Karpas-422 (cell line): ENCODE measurements at places on chromosomes 5 and 9.

DNA sequence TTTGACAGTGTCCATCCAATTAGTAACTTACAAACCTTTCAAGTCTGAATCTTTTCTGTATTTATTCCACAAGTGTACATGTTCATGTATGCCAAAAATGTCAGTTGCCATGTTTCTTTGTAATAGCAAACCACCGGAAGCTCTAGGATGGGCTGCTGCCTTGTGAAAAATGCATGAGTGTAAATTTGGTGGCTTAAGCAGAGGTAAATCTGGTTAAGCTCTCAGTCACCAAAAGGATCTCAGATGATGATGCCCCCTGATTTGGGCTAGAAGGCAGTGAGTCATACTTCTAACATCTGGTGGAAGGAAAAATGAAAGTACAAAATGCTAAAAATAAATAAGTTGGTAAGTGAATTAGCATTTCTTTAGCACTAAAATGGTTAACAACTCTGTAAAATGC, 567.5 kb downstream of the ELAVL2 start:
- DNase-seq = no peak

DNA sequence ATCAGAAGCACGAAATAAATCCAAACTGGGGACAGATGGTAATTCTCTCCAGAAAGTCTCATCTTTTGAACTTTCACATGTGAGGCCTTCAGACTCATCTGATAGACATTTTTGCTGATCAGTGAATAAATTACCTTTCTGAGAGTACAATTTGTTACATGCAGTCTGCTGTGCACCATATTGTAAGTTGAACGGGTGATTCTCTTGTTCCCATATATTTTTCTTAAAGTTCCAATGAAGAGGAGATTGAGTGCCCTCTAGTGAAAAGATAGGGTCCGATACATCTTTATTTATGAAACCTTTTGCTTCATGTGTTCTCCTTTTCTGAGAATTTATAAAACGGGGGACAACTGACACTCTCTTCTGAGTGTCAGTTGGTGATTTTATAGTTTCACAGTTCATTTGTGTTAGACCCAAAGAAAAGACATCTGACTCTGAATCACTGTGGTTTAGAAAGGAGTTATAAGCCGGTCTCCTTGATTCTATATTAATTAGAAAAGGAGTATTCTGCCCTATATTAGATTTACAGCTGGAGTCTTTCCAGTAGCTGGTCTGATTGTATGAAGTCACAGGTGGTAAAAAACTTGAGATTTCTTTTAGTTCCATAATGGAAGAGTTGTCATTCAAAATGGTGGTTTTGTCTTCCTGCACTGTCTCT, 30.4 kb downstream of the GNG10 start:
- DNase-seq = peak; percentile 72

GRCh38 chr5:152218694-152219093, 186.4 kb downstream of the NMUR2 start:
- no peak for DNase-seq

DNA sequence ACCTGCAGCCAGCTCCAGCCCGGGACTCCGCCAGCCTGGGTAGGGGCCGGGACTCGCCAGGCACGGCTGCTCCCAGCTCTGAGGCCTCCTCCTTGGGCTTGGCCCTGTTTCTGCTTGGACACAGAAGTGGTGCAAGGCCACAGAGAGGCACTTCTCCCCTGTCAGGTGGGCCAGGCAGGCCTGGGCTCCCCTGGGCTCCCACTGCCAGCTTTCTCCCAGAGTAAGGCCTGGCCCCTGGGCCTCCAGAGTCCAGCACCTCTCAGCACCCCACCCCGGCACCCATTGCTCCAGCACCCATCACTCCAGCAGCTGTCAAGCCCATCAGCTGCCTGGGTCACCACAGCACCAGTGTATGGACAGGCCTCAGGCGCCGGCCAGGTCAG, 71.1 kb upstream of the LRRTM2 start:
- no peak for DNase-seq

DNA sequence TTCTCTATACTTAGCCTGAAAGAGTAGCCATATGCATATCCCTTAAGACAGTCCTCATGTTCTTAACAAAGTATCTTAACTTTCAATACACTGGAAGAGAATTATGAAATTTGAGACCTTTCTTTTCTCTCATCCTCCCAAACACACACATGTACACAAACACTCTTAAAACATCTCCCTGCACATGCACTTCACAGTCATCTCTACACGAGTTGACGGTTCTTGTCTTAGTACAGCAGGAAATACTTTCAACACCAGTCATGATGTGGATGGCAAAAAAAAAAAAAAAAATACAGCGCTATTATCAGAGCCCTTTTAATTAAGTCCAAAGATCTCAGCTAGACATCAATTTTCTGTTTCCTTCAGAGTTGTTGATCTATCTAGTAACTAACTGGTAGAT, 43.6 kb upstream of the PCSK1 start:
- no peak for DNase-seq

- no peak for DNase-seq
Observed at GRCh38 chr9:87657190-87657589, 68.7 kb upstream of the CTSL start.

DNA sequence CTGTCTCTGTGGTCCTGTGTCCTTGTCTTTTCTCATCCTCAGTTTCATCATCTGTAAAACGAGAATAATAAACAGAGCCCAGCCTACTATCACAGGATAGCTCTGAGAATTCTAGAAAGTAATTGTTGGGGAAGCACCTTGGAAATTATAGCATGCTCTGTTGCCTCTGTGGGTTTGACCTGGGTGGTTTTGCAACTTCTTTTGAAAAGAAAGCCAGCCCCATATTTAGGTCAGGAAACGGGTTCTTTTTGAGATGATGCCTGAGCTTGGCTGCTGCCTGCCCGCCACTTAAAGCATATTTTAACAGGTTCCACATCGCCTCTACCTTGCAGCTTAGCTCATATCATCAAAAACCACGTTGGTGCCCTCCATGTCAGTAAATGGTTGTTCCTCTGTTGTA, 111.1 kb downstream of the TLR4 start:
- DNase-seq = no peak

DNA sequence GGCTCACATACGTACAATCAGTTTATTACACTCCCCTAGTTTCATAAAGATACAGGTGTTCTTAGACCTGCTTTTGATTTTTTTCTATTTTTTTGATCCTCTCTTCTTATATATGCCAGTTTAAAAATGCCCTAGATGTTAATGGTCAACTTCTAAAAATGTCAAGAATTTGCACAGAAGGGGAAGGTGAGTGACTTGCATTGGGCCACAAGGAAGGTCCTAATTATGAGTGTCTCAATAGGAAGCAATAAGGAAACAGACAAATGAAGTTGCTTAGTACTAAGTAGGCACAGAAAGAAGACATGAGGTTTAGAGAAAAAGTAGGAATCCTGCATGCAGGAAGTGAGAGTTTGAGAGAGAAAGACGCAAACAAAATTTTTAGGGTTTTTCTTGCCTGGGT, 3.2 kb upstream of the CCDC171 start:
- no peak for DNase-seq

DNA sequence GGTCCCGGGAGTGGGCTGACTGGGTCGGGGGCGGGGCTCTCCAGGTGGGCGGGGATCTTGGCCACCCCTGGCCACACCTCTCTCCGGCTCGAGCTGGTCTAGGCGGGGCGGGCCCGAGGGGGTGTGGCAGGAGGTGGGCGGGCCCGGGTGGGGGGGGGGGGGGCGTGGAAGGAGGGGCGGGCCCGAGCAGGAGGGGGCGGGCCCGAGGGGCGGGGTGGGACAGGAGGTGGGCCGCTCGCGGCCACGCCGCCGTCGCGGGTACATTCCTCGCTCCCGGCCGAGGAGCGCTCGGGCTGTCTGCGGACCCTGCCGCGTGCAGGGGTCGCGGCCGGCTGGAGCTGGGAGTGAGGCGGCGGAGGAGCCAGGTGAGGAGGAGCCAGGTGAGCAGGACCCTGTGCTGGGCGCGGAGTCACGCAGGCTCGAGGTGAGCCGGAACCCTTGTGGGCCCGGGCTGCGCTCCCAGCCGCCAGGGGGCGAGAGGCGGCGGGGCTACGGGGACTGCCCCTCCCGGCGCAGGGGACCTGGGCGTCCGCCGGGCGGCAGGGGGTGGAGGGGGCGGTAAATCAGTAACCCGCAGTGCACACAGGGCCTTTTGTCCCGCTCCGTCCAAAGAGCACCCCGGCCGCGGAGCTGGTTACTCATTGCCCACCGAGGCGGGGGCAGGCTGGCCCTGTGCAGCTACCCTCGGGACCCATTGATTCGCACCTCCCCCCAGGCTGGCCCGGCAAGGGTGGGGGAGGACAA, at the start of gene FGFR4:
TSS of gene FGFR4 (plus strand) at position 262 of the 744 bp plus-strand sequence. CDS start 2,688 bp downstream, outside the sequence.
- DNase-seq = peak; percentile 95

- DNase-seq = no peak
Observed at GRCh38 chr5:127254729-127255284, 35.8 kb upstream of the MEGF10 start.

GRCh38 chr9:131744720-131745201, 4.9 kb upstream of the RAPGEF1 start:
- no peak for DNase-seq

- DNase-seq = no peak
Observed at GRCh38 chr5:148915224-148915817, 88.9 kb downstream of the ADRB2 start.
